Activated CD8-positive, alpha-beta T cell treated with anti-CD3 and anti-CD28 coated beads for 36 hours (primary cell): ENCODE measurements at places on chromosomes 5 and 9. TPM values are rescaled to one million over a fixed set of nuclear protein-coding genes. Genes with fewer than 3 reads are reported as not detected.

Gene SMIM3
- 8.6 TPM for total RNA-seq

Gene GLRA1
- not detected for total RNA-seq

DNA sequence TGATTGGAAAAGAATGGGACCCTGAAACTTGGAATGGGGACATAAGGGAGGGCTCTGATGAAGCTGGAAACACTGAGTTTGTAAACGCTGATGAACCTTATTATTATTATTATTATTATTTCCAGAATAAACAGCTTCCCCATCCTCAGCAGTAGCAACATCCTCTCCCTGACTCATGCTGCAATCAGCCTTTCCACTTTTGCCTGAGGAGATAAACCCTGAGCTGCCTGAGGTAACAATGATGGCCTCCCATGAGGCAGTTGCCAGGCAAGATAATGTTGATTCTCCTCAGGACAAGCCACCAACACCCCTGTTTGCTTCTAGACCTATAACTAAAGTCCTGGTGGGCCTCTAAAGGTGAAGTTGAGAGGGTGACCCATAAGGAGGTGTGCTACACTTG is 139.2 kb upstream of the ATP10B start:
- DNase-seq: no peak
- no peak overlapping the region for H3K27ac ChIP-seq
- H3K27me3 ChIP-seq: no peaks in the 10 kb centered on the region

Gene SLC2A8
- 2.1 TPM for total RNA-seq

DNA sequence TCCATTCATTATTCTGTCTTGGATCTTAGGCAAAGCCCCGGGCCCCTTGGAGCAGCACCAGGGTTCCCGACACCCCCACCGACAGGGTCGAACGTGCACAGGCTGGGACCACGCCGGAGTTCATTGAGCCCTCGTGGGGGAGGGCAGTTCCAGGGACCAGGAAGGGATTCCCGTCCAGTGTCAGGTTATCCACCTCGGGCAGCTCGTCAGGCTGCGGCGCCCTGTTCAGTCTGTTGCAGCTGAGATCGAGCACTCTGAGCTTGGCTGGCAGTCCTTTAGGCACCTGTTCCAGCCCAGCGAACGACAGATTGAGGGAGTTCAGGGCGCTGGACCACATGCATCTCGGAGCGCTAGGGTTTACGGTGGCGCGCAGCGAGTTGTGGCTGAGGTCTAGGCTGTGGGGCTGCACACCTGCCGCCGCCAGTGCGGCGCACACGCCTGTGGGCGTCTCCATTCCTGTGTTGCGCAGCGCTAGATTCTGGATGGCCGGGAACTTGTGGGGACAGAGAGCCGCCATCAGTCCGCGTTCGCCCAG is 1.1 kb downstream of the CD14 start:
- peaks cover 17% of the 10 kb centered on the region for H3K27me3 ChIP-seq
- peak overlapping the region; percentile 74 for H3K4me3 ChIP-seq
- H3K36me3 ChIP-seq: peaks cover 2% of the 10 kb centered on the region
- peaks cover 28% of the 10 kb centered on the region for H3K4me1 ChIP-seq
- H3K27ac ChIP-seq: no peak overlapping the region

GRCh38 chr9:121727295-121728020 is 76.0 kb downstream of the DAB2IP start:
- H3K4me1 ChIP-seq: peaks cover 4% of the 10 kb centered on the region
- H3K36me3 ChIP-seq: no peaks in the 10 kb centered on the region
- peaks cover 2% of the 10 kb centered on the region for H3K27me3 ChIP-seq
- no peak overlapping the region for H3K27ac ChIP-seq
- no peak for DNase-seq
